ENCODE measurements at places on chromosomes 1 and 21.

GRCh38 chr21:35827004-35827403 lies 233.3 kb downstream of the SETD4 start:
- no peak for DNase-seq

DNA sequence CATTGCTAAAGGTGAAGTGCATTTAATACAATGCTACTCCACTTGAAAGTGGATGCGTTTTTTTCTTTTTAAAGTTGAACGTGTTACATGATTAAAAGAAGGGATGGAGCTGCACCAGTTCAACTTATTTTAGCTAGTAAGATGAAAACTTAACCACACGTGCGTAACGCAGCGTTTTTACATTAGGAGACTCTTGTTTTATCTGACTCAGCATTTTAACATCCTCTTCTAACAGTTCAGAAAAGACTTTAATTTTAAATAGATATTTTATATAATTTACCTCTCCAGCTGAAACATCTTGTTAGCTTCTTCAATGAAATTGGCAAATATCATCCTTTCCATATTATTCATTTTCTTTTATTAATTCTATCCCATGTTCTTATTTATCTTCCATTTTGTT lies 33.4 kb downstream of the EXO1 start:
- no peak for DNase-seq

DNA sequence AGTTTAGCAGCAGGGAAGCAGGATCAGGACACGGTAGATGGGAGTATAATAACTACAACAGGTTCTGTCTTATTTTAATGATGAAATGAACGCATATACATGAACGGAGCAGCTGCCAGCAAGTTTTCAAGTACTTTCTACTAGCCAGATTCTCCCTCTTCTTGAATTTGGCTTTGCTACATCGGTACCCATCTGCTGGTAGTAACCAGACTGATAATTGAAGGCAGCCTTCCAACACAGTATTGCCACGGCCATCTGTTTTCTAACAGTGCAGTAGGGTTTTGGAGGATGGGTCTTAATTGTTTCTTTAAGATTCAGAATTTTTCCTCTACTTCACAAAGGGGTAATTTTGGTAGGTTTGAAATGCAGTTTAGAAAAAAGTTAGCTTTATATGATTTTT lies 33.4 kb downstream of the CENPF start:
- no peak for DNase-seq

DNA sequence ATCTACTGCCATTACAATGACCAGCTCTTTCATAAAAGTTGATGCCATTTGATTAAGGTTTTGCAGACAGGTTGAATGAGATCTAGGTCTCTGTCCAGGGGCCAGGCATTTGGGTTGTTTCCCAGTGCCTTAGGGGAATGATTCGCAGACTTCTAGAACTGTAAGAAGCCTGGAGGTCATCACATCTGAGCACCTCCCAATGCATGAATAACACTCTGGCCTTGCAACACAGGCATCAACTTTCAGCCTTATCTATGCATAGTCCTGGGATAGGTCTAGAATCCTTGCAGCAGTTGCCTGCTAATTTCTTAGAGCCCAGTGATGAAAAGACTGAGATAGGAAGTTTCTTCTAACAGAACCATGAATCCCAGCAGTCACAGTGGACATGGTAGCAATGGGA lies 44.8 kb upstream of the KCND3 start:
- DNase-seq, result no peak

DNA sequence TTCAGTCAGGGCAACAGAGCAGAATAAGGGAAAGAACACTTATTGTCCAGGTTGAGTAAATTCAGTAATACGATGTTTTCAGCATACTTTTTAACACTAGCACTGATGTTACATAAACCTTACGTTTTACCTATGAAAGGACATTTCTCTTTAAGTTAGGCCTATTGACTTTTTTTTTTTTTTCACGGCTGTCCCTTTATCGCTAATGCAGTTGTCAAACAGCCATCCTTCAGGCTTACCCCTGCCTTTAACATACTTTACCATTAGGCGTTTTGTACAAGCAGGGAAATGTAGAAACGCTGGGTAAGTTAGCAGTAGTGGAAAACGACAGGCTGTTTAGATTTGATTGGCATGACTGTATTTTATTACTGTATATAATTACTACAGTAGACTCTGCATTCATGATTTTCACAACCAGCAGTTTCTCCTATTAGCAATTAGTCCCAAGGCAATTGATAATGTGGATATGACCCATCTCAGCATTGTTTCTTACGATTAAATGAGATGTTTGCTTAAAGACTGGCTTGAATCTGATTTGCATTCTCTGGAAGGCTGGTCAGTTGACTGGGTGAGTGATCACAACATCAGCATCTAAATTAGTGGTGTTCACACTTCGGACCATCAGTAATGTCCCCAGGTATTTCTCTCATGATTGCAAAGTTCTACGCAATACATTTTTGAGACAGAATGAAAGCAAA lies 109.9 kb upstream of the LBR start:
- no peak for DNase-seq

- no peak for DNase-seq
These were observed 1202.3 kb downstream of the NCAM2 start for GRCh38 chr21:22200378-22201092.

GRCh38 chr21:29316806-29317205 lies 18.1 kb downstream of the BACH1 start:
- no peak for DNase-seq

All from activated CD4-positive, CD25-positive, alpha-beta regulatory T cell treated with anti-CD3 and anti-CD28 coated beads, Interleukin-2, amount 50 U/mL, for 72 hours (primary cell).